Erythroblast (primary cell): ENCODE measurements at places on chromosomes 2 and 18.

- no peak for DNase-seq
These were observed 18.8 kb upstream of the ALPI start for GRCh38 chr2:232437195-232437571.

GRCh38 chr2:53235836-53236582, 531.6 kb upstream of the CHAC2 start:
- DNase-seq, result no peak

DNA sequence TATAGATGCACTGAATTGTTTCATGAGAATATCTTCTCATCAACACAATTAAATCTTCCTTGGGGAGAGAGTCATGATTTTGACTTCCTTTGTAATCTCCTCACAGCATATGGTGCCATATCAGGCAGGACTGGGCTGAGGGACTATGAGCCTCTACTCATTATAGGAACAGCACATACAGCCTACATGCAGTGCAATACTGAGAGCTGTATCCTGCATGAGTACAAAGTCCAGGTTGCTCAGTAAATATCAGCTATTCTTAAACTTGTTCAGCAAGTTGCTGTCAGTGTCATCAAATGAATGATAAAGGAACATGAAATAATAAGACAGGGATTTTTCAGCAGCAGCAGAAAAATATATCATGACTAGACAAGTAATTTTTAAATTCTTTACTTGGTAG, 10.8 kb downstream of the DLGAP1 start:
- no peak for DNase-seq

- no peak for DNase-seq
These were observed 71.2 kb downstream of the PLB1 start for GRCh38 chr2:28567061-28567471.

DNA sequence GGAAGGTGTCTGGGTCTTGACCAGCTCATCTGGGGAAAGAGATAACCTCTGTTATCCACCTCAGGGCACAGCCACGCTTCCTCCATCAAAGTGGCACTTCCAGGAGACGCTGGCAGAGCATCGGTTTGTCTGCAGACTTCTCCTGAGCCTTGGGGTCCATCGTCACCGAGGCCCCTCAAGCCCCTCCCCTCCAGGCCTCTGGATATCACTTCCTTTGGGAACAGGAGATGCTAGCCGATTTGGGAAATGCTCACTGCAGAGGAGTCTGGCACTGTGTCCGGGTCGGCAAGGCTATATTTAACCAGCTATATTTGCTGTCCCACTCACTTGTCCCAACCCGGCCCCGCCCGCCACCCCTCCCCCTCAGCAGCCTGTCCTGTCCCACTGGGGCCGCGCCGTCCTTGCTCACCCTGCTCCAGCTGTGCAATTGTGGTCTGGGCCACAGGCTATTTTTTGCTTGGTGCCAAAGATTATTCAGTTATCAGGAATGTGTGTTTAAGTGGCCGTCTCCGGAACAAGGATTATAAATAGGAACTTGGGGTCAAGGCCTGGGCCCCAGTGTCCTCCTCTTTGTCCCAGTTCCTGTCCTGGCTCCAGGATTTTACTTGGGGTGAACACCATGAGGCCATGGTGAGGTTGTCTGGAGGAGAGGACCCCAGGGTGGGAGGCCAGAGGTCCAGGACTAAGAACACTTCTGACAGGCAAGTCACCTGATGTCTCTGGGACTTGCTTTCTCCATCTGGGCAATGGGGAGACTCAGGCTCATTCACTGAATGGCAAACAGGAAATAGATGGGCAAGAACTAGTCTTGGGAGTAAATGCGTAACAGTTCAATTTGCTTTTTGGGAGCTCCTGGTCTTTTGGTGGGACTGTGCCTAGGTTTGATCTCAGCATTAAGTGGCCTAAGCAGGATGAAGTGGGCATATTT, 263.6 kb downstream of the DYSF start:
- DNase-seq, result no peak
